ENCODE measurements at places on chromosomes 13 and 19. TPM values are rescaled to one million over a fixed set of nuclear protein-coding genes. Genes with fewer than 3 reads are reported as not detected.

DNA sequence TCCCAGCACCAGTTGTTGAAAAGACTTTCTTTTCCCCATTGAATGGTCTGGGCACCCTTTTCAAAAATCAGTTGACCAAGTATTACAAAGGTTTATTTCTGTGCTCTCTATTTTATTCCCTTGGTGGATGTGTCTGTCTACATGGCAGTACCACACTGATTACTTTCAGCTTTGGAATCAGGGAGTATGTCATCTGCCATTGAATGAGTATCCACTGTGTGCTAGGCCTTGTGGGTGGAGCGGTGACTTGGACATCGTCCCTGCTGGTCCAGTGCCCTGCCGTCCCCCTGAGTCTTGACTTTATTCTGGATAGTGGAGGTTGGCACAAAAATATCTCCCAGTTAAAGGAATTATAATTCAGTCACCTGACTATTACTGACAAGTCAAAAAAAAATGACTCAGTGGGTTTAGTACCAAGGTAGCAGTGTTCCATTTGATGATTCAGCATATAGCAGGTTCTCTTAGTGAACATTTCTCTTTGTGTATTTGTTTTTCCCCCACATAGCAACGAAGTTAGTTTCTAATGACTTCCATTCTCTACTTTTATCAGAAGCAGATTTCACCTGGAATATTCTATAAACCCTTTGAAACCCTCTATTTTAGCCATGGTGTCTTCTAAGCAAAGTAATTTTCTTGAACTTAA, 3.9 kb downstream of the UPF3A start:
- H3K27me3 ChIP-seq = no peaks in the 10 kb centered on the region
- no peak overlapping the region for H3K27ac ChIP-seq
- H3K36me3 ChIP-seq = no peaks in the 10 kb centered on the region
- H3K4me1 ChIP-seq = peaks cover 15% of the 10 kb centered on the region

GRCh38 chr13:100506154-100506553, 82.4 kb downstream of the GGACT start:
- no peaks in the 10 kb centered on the region for H3K36me3 ChIP-seq
- H3K4me3 ChIP-seq = no peak overlapping the region
- no peak for DNase-seq
- no peak overlapping the region for H3K27ac ChIP-seq

DNA sequence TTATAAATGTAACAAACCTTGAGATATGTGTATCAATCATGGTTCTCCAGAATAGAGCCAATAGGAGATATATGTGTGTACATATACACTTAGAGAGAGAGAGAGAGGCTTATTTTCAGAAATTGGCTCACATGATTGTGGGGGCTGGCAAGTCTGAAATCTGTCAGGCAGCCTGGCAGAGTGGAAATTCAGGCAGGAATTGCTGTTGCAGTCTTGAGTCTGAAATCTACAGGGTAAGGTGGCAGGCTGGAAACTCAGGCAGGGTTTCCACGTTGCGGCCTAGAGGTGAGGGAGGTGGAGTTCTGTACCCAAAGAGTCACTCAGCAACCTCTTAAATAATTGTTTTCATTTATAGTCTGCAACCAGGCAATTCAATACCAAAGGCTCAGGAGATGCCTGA, 218.4 kb downstream of the B3GLCT start:
- H3K27me3 ChIP-seq = no peaks in the 10 kb centered on the region
- H3K4me3 ChIP-seq = no peak overlapping the region
- H3K27ac ChIP-seq = no peak overlapping the region
- no peaks in the 10 kb centered on the region for H3K36me3 ChIP-seq

DNA sequence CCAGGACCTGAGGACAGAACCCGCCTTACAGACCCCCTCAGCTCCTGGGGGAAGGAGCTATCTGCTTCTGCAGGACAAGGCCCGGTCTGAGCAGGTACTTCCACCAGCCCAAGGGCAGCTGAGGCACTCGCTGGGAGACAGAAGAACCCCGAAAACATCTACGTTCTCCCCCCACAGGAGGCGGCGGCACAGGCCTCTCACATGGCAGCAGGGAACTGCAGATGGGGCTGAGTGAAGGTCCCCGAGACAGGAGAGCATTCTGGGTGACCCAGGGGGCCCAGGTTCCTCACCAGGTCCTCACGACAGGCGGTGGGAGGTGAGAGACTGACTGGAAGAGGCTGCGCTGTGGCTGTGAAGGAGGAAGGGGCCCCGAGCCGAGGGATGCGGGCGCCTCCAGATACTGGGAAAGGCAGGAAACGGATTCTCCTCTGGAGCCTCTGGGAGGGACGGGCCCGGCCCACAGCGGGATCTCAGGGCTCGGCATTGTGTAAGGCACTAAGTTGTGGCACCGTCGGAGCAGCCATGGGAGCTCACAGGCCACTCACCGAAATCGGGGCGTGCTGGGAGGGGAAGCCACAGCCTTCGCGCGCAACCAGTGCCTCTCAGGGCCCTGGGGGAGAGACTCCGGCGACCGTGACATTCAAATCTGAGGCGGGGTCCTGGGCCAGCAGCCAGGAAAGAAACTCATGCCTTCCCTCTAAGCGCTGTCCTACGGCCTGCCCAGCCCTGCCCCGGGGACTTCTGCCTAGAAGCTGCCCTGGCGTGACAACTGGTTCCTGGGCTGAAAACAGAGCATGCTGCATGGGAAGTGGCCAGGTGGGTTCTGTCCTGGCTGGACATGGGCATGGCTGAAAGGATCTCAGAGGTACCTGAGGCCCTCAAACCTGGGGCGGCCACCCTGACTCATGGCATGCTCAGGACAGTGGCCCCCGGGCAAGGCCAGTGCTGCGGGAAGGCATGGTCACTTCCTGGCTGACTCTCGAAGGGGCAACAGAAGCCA, 14.0 kb downstream of the RPL36 start:
- H3K4me1 ChIP-seq = no peaks in the 10 kb centered on the region
- H3K27ac ChIP-seq = no peak overlapping the region
- H3K36me3 ChIP-seq = no peaks in the 10 kb centered on the region
- no peak overlapping the region for H3K4me3 ChIP-seq
- DNase-seq = no peak

DNA sequence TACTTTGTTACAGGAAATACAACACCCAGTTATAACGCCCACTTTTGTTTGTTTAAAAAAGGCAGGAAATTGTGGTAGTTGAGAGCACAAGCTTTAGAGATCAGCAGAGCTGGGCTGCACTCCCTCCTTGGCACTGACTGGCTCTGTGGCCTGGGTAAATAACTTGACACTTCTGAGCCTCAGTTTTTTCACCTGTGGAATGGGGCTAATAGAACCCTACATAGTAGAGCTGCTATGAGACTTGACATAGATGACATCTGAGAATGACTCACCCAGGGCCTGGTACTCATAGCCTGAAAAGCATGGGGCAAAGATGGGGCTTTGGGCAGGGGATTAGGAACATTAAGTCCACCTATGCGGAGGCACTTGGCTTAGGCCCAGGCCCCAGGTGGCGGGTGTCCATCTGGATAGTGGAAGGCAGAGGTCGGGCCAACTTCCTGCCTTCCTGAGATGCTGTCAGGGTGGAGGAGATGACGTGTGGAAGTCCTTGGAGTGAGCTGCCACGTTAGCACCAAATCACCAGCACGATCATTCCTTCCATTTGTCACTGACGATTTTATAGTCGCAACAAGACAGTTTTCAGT, 159.1 kb downstream of the KATNAL1 start:
- H3K27ac ChIP-seq = no peak overlapping the region
- DNase-seq = no peak
- no peaks in the 10 kb centered on the region for H3K27me3 ChIP-seq
- H3K36me3 ChIP-seq = no peaks in the 10 kb centered on the region

- DNase-seq = no peak
- peaks cover 45% of the 10 kb centered on the region for H3K4me1 ChIP-seq
- no peaks in the 10 kb centered on the region for H3K36me3 ChIP-seq
Observed at GRCh38 chr19:2236064-2236313, 140 bp downstream of the PLEKHJ1 start.

USE1 gene
- polyA plus RNA-seq = 46.7 TPM

GRCh38 chr19:2636141-2636896, 66.2 kb downstream of the GNG7 start:
- H3K4me3 ChIP-seq = no peak overlapping the region
- no peak for DNase-seq
- H3K27ac ChIP-seq = no peak overlapping the region
- H3K36me3 ChIP-seq = no peaks in the 10 kb centered on the region
- H3K27me3 ChIP-seq = no peaks in the 10 kb centered on the region

GRCh38 chr13:91017031-91017668, 330.3 kb upstream of the MIR17HG start:
- H3K4me3 ChIP-seq = no peak overlapping the region
- H3K27me3 ChIP-seq = no peaks in the 10 kb centered on the region
- H3K27ac ChIP-seq = no peak overlapping the region
- no peaks in the 10 kb centered on the region for H3K36me3 ChIP-seq

DNA sequence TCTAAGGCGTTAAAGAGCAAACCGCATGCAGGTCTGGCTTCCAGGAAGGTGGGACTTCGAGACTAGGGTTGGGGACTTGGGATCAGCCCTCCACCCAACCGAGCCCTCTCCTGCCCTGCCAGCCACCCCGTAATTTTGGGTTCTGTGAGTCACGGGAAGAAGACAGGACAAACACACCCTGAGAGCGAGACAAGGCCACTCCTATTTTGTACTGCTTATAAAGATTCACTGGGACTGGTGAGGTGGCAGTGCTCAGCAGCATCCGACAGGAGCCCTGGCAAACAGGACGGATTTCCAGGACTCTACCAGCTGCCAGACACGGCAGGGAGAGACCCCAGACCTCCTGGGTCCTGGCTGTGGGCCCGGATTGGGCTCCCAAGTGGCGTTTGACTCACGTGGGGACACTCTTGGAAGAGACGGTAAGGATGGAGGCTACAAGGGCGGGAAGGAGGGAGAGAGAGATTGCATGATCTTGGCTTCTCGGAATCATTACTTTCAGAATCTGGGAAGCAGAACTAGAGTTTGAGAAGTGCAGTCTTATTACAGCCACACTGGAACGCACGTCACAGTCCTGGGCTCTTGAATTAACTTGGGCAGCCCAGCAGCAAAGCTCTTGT, at the start of gene C5AR2:
TSS of gene C5AR2 (plus strand) at position 245 of the 617 bp plus-strand sequence. CDS start 8,625 bp downstream, outside the sequence.
- H3K27ac ChIP-seq = no peak within 1 kb of the TSS
- no peak within 1 kb of the TSS for H3K4me3 ChIP-seq
- no peaks in the 10 kb centered on the region for H3K27me3 ChIP-seq

DNA sequence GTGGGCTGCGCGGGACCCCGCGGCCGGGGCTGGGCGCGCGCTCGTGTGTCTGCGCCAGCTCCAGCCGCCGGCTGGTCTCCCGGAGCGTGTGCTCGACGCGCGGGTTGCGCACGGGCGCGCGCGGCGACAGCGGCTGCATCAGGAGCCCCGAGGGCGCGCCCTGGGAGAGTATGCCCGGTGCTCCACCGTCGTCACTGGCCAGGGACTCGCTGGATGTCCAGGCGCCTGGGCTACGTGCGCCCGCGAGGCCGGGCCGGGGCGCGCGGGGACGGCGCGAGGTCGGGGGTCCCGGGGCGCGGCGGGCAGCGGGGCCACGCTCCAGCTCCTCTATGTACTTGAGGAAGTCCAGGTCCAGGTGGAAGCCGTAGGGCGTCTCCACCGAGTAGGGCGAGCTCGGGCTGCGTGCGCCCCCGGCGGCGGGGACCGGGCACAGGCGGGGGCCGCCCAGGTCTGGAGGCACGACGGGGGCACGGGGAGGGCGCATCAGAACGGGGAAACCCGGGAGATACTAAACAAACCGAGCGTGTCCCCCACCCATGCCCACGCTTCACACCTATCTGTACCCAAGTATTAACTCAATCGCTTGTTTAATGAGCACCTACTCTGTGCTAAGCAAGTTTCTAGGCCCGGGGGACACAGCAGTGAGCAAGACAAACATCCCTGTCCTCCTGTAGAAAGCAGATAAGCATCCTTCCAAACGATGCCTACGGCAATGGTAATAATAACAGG, 7.6 kb downstream of the KANK3 start:
- no peaks in the 10 kb centered on the region for H3K36me3 ChIP-seq
- peaks cover 37% of the 10 kb centered on the region for H3K27me3 ChIP-seq
- no peak for DNase-seq
- H3K27ac ChIP-seq = no peak overlapping the region

DNA sequence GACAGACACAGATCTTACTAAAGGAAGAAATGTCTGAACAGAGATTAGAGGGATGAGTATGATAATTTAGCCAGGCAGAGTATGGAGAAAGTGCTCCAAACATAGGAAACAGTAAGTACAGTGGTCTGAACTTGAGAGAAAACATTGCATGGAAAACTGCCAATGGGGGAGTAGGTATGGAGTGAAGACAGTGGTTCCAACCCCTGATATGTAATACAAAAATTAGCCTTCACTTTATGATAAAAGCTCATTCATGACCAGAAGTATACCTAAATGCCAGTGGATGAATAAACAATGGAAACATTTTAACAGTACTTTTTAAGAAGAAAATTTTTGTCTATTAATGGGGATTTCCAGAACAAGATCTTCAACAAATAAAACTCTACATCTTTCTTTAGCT, 334.0 kb downstream of the DIAPH3 start:
- DNase-seq = no peak
- H3K4me3 ChIP-seq = no peak overlapping the region
- no peaks in the 10 kb centered on the region for H3K36me3 ChIP-seq
- H3K27me3 ChIP-seq = no peaks in the 10 kb centered on the region

VSIG10L gene
- 7.8 TPM for polyA plus RNA-seq

GRCh38 chr13:76132532-76132931, 496.4 kb downstream of the LMO7 start:
- H3K36me3 ChIP-seq = no peaks in the 10 kb centered on the region
- H3K4me3 ChIP-seq = no peak overlapping the region
- no peak overlapping the region for H3K27ac ChIP-seq
- H3K4me1 ChIP-seq = peaks cover 5% of the 10 kb centered on the region
- no peak for DNase-seq

CCDC194 gene
- 0.80 TPM for polyA plus RNA-seq

DNA sequence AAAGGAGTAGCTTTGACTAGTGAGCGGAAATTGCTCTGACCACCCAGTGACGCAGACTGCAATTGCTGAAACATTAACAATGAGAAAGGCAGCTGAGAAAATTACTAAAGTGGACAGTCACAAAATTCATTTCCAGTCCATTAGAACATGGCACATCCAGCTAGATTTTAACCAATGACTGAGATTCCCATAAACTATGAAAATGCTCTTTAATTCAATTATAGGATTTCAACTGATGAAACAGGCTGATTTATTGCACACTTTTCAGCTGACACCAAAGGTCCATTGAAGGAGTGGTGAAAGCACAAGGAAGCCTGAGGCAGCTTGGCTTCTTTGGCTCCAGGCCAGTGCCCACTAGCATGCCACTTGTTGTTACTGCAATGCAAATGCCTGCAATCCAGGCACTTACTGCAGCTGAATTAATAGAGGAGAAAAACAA, 933.4 kb downstream of the SLITRK6 start:
- H3K27me3 ChIP-seq = no peaks in the 10 kb centered on the region
- H3K27ac ChIP-seq = no peak overlapping the region
- no peaks in the 10 kb centered on the region for H3K36me3 ChIP-seq

DNA sequence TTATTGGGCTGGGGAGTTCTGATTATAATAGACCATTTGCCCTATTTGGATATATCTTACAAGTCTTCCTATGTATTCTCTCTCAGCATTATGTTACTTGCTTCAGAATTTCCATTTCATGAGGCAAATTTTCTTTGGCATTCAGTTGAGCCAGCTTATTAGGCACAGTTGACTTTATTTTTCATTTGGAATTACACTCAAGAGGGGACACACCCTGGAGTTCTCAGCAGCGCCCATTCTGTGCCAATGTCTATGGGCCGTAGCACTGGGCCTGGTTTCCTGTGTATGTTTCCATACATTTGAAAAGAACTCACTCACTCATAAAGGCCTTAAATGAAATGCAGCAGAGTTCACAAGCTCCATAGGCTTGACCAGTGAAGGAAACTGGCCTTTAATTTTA, 138.5 kb downstream of the KLF12 start:
- H3K27me3 ChIP-seq = no peaks in the 10 kb centered on the region
- no peak overlapping the region for H3K4me3 ChIP-seq
- no peak overlapping the region for H3K27ac ChIP-seq
- H3K36me3 ChIP-seq = no peaks in the 10 kb centered on the region
- no peak for DNase-seq

ZC3H13 gene
- 59.2 TPM for polyA plus RNA-seq
